ENCODE measurements at places on chromosomes 13 and 19. TPM values are rescaled to one million over a fixed set of nuclear protein-coding genes. Genes with fewer than 3 reads are reported as not detected.

GRCh38 chr19:9622531-9622930 lies 1.5 kb upstream of the ZNF561 start:
- H3K27ac ChIP-seq: peak overlapping the region; percentile 98
- no peak for DNase-seq
- H3K27me3 ChIP-seq: peaks cover 2% of the 10 kb centered on the region
- peak overlapping the region; percentile 82 for H3K4me3 ChIP-seq
- peaks cover 8% of the 10 kb centered on the region for H3K36me3 ChIP-seq

GRCh38 chr19:38209671-38210457 lies 14.2 kb downstream of the DPF1 start:
- DNase-seq: no peak
- H3K27me3 ChIP-seq: peaks cover 13% of the 10 kb centered on the region
- H3K4me3 ChIP-seq: peak overlapping the region; percentile 87
- H3K36me3 ChIP-seq: peaks cover 6% of the 10 kb centered on the region

The DACT3 gene
- total RNA-seq: 7.4 TPM

The INSR gene
- total RNA-seq: 14.1 TPM

DNA sequence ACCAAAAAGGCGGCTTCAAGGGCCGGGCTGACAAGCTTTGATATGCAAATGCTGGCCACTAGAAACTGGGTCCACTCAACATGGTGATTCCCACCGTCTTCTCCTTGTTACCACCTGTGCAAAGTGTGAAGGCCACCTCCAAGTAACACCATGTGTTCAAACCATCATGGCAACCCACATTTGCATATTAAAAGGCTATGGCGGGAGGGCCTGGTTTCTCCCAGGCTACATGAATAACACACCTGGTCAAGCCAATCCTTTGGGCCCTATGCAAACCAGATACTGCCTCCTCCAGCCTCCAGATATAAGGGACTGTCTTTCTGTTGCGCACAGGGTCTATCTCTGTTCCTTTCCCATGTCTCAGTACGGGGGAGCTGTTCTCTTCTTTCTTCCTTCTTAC lies 36.6 kb upstream of the ZSCAN5A start:
- no peak for DNase-seq
- peaks cover 5% of the 10 kb centered on the region for H3K36me3 ChIP-seq
- peaks cover 2% of the 10 kb centered on the region for H3K27me3 ChIP-seq
- no peak overlapping the region for H3K27ac ChIP-seq
- H3K4me1 ChIP-seq: no peaks in the 10 kb centered on the region

DNA sequence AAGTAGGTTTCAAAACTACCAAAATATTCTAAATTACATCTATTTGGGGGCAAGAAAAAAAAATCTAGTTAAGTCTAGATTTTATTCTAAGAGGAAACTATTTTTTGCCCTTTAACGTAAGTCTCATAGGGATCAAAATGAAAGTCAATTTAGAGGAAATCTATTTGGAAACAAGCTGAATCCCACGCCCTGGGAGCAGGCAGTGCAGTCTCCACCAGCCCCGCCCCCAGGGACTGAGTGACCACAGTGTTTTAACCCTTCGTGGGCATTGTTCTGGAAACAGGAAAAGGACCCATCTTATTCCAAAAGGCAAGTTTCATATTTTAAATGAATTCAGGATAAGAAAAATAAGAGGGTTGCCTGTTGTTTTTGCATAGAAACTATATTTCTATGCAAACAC lies 209.7 kb downstream of the SPRY2 start:
- peak overlapping the region; percentile 59 for H3K27ac ChIP-seq
- DNase-seq: peak; percentile 63
- no peaks in the 10 kb centered on the region for H3K27me3 ChIP-seq
- H3K36me3 ChIP-seq: no peaks in the 10 kb centered on the region
- peaks cover 65% of the 10 kb centered on the region for H3K4me1 ChIP-seq

DNA sequence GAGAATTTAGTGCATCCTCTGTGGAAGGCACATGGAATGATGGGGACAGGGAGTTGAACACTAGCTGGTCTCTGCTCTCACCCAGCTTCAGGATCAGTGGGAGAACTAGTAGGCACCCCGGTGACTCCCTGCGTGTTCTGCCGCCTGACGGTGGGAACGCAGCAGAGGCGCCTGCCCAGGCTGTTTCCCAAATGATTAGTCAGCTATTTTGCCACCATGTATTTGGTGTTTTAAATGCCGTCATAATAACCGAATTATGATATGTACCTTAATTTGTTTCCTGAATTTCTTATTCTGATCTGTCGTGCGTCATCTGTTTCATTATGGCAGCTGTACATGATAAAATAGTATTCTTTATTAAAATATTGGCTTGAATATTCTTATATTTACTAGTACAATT lies 115.9 kb upstream of the GJB6 start:
- no peak overlapping the region for H3K27ac ChIP-seq
- H3K36me3 ChIP-seq: no peaks in the 10 kb centered on the region
- H3K4me1 ChIP-seq: peaks cover 4% of the 10 kb centered on the region

DNA sequence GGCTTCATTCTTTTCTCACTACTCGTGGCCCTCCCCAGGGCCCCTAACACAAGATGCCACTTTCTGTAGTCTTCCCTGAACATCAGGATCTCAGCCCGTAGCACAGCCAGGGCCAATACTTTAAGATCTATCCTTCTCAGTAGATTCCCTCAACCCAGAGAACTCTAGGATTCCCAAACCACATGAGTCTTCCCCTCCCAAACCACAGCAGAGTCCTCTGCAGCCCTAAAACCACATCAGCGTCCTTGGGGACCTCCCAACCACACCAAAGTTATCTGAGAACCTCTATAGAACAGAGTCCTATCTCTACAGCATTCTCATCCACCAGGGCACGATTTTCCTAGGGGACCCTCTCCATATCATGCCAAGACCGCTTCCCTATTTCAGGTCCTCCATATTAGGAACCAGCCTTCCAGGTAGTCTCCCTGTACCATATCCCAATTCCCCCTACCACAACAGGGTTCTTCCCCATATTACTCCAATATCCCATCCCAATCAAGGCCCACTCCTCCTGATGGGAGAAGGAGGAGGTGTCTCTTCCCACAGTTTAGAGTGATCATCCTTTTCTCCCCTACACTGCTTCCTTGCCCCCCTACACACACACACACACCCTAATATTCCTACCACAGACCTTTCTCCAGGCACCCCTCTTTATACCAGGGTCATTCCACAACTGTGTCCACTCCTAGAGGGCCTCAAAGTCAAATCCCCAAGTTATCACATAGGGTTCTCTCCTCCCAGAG lies 1.4 kb downstream of the DYRK1B start:
- H3K36me3 ChIP-seq: peaks cover 33% of the 10 kb centered on the region
- peak overlapping the region; percentile 89 for H3K4me3 ChIP-seq
- H3K27ac ChIP-seq: peak overlapping the region; percentile 86

DNA sequence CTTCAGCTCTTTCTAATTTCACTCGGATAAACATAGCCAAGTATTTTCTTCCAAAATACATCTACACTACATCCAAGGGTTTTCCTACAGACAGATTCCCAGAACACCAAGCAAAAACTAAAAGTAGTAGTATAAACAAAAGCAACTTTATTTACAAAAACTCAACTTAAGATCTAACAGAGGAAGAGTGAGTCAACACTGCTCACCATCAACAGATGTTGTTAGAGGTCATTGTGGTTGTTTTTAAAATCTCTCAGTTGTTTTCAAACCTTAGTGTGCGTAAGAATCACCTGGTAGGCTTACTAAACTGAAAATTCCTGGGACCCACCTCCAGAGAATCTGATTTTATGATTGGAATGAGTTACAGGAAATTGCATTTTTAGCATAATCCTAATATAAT lies 631.7 kb upstream of the SGCG start:
- peaks cover 2% of the 10 kb centered on the region for H3K36me3 ChIP-seq
- H3K4me3 ChIP-seq: no peak overlapping the region
- DNase-seq: no peak
- no peaks in the 10 kb centered on the region for H3K27me3 ChIP-seq
- no peaks in the 10 kb centered on the region for H3K4me1 ChIP-seq

GRCh38 chr13:43520351-43520750 lies 266.4 kb downstream of the ENOX1 start:
- no peak overlapping the region for H3K27ac ChIP-seq
- H3K4me3 ChIP-seq: no peak overlapping the region
- DNase-seq: no peak
- peaks cover 3% of the 10 kb centered on the region for H3K36me3 ChIP-seq

DNA sequence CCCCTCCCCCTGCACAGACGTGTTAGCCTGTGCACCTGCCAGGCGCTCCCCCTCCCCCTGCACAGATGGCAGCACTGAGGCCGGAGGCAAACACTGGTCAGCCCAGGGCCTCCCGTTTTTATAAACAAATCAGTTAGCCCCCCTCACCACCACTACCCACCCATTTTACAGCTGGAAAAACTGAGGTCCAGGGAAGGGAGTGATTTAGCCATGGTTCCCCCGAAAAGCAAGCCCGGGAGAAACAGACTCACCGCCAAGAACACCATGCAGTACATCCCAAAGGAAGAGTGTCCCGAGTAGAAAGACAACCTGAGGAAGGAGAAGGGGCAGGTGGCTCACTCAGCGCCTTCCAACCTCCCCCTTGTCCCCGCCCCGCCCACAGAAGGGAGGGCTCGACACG lies 8.7 kb downstream of the PLPP2 start:
- peaks cover 34% of the 10 kb centered on the region for H3K27me3 ChIP-seq
- H3K27ac ChIP-seq: no peak overlapping the region
- no peaks in the 10 kb centered on the region for H3K36me3 ChIP-seq
- no peak for DNase-seq
- peaks cover 2% of the 10 kb centered on the region for H3K4me1 ChIP-seq

DNA sequence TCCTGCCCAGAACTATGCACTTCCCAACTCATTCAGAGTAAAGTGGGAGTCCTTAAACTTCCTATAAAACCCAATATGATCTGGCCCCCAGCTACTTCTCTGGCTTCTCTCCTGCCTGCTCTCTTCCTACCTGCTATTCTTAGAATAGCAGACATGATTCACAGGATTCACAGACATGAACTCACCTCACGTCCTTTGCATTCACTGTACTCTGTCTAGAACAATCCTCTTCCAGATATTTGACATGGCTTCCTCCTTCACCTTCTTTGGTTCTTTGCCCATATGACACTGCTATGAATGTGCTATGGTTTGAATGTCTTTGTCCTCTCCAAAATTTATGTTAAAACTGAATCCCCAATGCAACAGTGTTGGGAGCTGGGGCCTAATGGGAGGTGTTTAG lies 154.9 kb downstream of the UGGT2 start:
- H3K27ac ChIP-seq: no peak overlapping the region
- no peak for DNase-seq
- no peaks in the 10 kb centered on the region for H3K27me3 ChIP-seq
- no peaks in the 10 kb centered on the region for H3K4me1 ChIP-seq
- H3K4me3 ChIP-seq: no peak overlapping the region

DNA sequence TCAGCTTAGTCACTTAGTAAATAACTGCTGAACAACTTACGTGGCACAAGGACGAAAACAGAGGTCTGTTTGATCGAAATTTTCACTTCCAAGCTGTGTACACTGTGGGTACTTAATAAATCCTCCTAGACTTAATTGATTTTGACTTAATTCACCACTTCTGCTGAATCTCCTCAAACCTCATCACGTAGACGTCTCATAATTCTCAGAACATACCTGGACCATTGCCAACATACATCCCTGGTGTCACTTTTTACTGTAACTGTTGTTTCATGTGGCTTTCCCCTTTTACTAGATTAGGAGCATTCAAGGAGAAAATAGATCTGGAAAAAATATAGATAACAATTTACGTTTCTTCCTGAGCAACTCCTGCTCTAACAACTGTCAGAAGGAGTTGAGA lies 105.0 kb downstream of the MBNL2 start:
- no peaks in the 10 kb centered on the region for H3K36me3 ChIP-seq
- H3K27ac ChIP-seq: no peak overlapping the region
- no peaks in the 10 kb centered on the region for H3K27me3 ChIP-seq
- H3K4me3 ChIP-seq: no peak overlapping the region

GRCh38 chr13:47484548-47484947 lies 516.5 kb downstream of the SUCLA2 start:
- no peaks in the 10 kb centered on the region for H3K27me3 ChIP-seq
- H3K4me1 ChIP-seq: peaks cover 10% of the 10 kb centered on the region
- no peak overlapping the region for H3K27ac ChIP-seq
- H3K4me3 ChIP-seq: no peak overlapping the region
- DNase-seq: no peak

The NXNL1 gene
- not detected for total RNA-seq

DNA sequence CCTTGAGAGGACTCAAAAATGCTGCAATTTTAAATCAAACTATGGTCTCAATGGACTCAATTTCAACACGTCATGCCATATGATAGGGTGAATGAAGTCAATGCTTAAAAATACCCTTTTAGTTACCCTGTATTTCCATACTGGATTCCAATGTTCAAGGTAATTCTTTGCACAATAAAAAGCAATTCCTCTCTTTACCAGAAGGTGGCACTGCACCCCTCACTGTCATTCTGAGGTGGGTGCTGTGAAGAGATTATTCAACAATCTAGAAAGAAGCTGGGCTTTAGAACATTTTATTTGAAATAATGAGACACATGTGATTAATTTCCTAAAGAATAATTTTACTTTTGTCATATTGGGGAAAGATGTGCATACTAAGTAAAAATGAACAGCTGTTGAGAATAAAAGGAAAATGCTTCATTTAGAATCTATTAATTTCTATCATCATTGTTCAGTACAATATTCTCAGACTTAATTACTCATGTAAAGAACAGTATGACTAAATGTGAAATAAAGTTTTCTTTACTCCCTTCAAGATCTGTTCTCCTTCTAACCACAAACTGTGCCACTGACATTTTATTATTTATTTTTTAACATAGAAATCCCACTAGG lies 789.1 kb downstream of the GPC5 start:
- H3K27ac ChIP-seq: no peak overlapping the region
- no peaks in the 10 kb centered on the region for H3K4me1 ChIP-seq
- H3K4me3 ChIP-seq: no peak overlapping the region
- H3K27me3 ChIP-seq: no peaks in the 10 kb centered on the region

DNA sequence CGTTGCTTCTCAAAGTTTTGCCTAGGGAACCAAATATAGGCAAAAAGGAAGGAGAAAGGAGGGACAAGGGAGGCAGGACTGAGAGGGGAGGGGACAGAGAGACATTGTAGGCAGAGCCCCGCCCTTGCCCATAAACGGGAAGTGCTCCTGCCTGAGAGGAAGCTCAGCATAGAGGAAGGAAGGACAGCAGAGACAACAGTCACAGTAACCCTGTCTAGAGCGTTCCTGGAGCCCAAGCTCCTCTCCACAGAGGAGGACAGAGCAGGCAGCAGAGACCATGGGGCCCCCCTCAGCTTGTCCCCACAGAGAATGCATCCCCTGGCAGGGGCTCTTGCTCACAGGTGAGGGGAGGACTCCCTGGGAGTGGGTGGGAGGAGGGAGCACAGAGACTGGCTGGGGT lies at the start of gene CEACAM21:
CEACAM21 (plus strand) TSS at position 169 of the 400 bp plus-strand sequence; CDS start at position 278, 109 bp downstream.
- no peak within 1 kb of the TSS for H3K4me3 ChIP-seq
- H3K36me3 ChIP-seq: no peaks in the 10 kb centered on the region
- peaks cover 11% of the 10 kb centered on the region for H3K27me3 ChIP-seq
- no peak within 1 kb of the TSS for H3K27ac ChIP-seq
- H3K4me1 ChIP-seq: no peaks in the 10 kb centered on the region

The SERPINE3 gene
- not detected for total RNA-seq

DNA sequence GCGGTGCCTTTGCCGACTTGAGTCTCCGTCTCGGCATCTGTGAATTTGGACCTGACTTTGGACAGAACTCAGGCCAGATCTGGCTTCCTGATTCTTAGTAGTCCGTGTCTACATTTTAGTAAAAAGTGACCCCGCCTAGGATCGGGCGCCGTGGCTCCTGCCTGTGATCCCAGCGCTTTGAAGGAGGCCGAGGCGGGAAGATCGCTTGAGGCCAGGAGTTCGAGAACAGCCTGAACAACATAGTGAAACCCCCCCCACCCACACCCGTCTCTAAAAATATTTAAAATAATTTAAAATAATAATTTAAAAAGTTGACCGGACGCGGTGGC lies 849 bp upstream of the TCF3 start:
- H3K36me3 ChIP-seq: peaks cover 2% of the 10 kb centered on the region
- peak overlapping the region; percentile 91 for H3K27ac ChIP-seq
- H3K4me1 ChIP-seq: peaks cover 11% of the 10 kb centered on the region
- DNase-seq: no peak
- peak overlapping the region; percentile 94 for H3K4me3 ChIP-seq
